ENCODE measurements at places on chromosomes 6 and 20. TPM values are rescaled to one million over a fixed set of nuclear protein-coding genes. Genes with fewer than 3 reads are reported as not detected.
A peak's percentile ranks its signal among the peaks of the same experiment; 100 is the strongest.

The IL17F gene
- not detected for total RNA-seq

DNA sequence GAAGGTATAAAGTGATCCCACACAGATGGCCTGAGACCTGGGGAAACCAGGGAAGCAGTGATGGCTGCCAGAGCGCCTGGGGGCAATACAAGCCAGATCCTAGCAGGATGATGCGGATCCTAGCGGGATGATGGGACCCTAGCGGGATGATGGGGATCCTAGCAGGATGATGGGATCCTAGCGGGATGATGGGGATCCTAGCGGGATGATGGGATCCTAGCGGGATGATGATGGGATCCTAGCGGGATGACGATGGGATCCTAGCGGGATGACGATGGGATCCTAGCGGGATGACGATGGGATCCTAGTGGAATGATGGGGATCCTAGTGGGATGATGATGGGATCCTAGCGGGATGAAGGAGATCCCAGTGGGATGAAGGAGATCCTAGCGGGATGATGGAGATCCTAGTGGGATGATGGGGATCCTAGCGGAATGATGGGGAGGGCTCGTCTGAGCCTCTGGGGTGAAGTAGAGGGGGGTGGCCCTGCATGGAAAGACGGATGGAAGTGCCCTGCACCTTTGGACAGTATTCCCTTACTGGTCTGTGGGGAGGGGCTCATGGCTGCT lies 44.2 kb upstream of the CDH22 start:
- DNase-seq = no peak

The BMP2 gene
- total RNA-seq = 7.3 TPM

The HCK gene
- total RNA-seq = not detected

DNA sequence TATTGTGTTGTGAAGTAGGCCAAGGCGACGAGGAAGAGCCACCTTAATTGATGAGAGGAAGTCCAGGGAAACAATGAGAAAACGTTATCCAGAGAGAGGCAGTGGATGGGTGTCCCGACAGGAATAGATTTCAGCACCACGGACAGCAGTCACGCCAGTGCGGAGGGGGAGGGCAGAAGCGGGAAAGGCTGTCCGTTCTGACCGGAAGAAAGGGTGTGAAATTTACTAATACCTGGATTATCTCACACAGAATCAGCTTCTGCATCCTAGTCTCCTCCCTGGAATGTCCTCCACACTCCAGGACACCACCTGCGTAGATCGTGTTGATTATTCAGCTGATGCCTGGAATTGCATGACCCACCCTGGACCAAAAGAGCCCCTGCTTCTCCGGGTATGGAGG lies 7.4 kb upstream of the BPIFA3 start:
- peak; percentile 95 for DNase-seq

GRCh38 chr20:884983-885952 lies 30.9 kb downstream of the ANGPT4 start:
- DNase-seq = peak; percentile 94

DNA sequence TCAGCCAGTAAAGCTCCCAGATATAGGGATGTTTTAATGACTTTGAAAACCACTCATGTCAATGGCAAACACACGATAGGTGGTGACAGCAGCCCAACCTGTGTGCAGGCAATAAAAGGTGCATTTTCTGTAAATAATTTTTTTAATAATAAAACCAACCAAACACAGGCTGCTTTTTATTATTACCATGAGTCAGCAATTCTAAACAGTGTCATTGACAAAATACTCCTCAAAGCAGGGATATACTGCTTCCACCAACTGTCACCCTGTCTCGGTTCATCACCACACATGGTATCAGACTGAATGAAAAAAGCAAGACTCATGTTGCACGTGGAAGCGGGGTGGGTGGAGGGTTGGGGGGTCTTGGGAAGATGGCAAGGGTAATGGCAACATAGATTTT lies 195.9 kb downstream of the ANKRD60 start:
- DNase-seq = no peak

The HAO1 gene
- total RNA-seq = not detected

GRCh38 chr6:164206807-164207423 lies 792.4 kb downstream of the QKI start:
- DNase-seq = no peak

GRCh38 chr6:21429291-21429690 lies 164.3 kb upstream of the SOX4 start:
- DNase-seq = no peak

GRCh38 chr6:110526726-110527125 lies 50.3 kb upstream of the SLC22A16 start:
- no peak for DNase-seq

The NOX3 gene
- total RNA-seq = not detected

GRCh38 chr6:75246386-75246785 lies 2.8 kb upstream of the COX7A2 start:
- no peak for DNase-seq

All from neural progenitor cell (in vitro differentiated cells).